ENCODE measurements at places on chromosomes 5 and 9.

- no peak for DNase-seq
These were observed 6.5 kb upstream of the PDZD2 start for GRCh38 chr5:31632460-31632859.

DNA sequence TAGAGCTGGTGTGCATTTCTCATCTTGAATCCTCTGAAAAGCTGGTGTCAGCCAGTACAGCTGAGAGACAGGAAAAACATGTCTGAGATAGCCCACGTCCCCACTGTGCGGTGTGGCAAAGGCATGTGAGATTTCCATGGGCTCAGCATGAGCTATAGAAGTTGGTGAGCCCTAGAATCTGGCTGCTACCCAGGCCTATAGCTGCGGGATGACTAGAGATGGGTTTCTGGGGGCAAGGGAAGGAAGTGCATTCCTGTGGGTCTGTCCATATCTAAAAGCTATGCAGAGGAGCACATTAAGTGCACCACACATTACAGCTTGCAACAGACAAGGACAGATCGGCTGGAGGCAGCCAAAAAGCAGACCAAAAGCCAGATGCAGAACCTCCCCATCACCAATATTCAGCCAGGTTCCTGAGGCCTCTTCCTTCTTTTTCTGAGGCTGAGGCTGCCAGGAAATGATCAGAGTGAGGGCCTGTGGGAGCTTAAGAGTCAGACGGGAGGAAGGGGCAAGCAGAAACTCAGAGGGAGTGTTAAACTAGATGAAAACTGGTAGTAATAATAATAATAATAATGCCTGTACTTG is 55.8 kb upstream of the RANBP3L start:
- no peak for DNase-seq

- no peak for DNase-seq
These were observed 218.1 kb downstream of the CETN3 start for GRCh38 chr5:90191352-90192045.

GRCh38 chr5:10376544-10376943 is 23.0 kb downstream of the MARCHF6 start:
- DNase-seq: no peak

DNA sequence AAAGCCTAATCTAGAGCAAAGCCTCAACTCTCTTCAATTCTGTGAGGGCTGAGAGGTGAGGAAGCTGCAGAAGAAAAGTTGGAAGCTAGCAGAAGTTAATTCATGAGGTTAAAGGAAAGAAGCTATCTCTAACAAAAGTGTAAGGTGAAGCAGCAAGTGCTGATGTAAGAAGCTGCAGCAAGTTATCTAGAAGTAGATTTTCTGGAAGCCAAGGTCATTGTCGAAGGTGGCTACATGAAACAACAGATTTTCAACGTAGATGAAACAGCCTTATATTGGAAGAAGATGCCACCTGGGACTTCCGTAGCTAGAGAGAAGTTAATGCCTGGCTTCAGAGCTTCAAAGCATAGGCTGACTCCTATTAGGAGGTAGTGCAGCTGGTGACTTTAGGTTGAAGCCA is 42.0 kb downstream of the SREK1 start:
- no peak for DNase-seq

DNA sequence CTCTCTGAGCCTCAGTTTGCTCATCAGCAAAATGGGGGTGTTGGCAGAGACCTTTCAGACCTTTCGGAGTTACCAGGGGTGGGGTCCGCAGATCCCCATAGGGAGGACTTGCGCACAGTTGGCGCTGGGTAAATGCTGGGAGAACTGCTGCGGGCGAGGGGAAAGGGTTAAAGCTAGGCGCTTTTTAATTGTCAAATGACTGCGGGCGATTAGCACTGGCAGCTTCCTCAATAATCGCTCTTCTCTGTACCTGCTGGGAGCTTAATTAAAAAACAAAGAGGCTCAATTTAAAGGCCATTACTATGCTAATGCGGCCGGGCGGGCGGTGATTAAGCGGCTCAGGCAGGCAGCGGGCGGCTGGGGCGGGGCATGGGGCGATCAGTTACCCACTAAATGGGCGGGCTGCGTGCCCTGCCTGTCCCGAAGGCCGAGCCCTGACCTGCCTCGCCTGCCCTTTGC is 63.0 kb downstream of the LMX1B start:
- DNase-seq: no peak

DNA sequence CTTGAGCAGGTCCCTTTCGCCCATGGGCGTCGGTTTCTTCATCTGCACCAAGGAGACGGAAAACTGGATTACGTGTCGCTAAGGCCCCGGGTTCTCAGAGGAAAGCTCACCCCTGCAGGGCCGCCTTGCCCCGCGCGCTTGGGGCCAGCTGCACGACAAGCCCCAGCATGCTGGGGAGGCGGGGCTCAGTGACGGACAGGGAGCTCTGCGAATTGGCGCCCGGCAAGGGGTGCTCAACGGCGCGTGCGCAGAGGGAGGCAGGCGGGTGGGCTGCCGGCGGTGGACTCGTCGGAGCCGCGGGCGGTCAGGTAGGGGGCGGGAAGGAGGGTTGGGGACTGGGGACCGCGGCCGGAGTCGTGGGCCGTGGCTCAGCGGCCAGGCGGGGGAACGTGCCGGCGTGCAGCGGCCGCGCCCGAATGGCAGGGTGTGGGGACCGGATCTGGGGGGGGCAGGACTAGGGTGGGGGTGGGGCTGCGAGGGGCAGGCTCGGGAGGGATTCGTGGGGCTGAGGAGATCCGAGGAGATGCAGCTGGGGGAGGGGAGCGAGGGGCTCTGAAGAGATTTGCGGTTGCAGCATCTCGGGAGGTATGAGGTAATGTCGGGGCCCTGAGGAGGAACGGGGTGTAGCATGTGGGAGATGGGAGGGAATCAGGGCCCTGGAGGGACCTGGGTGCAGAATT is at the start of gene TRIM32:
TRIM32 (plus strand) TSS at position 232 of the 680 bp plus-strand sequence. CDS start 10,438 bp downstream, outside the sequence.
- peak; percentile 83 for DNase-seq

- DNase-seq: no peak
These were observed 637 bp upstream of the SMC5 start for GRCh38 chr9:70257991-70258691.

DNA sequence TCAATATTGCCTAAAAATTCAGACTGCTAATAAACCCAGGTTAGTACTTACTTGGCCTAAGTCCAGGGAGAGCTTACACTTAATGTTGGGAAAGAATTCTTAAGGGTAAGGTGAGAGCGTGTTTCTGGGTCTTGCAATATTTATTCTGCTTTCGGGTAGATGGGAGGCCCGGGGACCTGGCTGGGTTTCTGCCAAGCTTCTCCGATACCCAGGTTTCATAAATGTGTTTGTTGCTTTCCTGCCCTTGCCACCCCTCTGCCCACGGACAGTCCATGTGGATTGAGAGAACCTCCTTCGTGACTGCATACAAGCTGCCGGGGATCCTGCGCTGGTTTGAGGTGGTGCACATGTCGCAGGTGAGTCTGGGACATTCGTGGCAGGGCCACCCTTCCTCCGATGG is 48.4 kb upstream of the FOXI1 start:
- DNase-seq: no peak

GRCh38 chr5:123949043-123949804 is 437.2 kb downstream of the CSNK1G3 start:
- no peak for DNase-seq

GRCh38 chr9:37540634-37541033 is 35.5 kb downstream of the FBXO10 start:
- no peak for DNase-seq

DNA sequence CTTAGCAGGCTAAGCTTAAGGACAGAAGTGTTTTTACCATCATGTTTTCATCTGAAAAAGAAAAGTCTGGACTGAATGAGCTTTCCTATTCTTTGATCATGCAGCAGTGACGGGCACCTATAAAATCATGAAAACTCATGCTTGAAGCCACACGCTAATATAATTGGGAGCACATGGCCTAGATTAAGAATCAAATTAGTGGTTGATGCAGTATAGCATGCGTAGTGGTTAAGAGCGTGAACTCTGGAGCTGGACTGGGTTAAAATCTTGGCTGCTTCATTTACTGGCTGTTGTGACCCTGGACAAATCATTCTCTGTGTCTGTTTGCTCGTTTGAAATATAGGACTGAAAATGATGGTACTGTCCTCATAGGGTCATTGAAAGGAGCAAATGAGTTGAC is 49.9 kb upstream of the IL13 start:
- no peak for DNase-seq

DNA sequence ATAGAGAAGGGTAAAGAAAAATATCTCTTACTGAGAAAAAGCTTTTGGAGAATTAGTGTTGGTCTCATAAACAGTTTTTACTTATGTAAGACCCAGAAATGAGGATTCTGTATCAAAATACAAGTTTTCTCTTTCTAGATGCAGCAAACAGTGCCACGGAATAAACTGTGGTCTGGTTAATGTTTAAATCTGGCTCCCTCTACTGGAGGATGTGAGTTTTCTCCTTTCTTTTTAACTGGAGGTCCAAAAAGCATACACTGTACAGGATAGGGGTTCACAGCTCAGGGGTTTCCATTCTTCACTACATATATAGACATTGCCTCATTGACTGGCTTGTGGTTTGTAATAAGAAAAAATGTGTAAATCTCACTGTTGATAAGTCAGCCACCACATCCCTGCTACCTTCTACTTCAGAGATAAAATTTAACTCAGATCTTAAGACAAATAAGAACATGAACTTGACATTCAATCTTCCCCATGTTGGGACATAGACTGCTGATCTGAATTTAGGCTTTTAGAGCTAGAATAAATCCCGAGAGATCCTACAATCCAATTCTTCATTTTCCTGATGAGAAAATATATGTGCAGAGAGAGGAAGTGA is 98.9 kb downstream of the CFAP95 start:
- DNase-seq: no peak

DNA sequence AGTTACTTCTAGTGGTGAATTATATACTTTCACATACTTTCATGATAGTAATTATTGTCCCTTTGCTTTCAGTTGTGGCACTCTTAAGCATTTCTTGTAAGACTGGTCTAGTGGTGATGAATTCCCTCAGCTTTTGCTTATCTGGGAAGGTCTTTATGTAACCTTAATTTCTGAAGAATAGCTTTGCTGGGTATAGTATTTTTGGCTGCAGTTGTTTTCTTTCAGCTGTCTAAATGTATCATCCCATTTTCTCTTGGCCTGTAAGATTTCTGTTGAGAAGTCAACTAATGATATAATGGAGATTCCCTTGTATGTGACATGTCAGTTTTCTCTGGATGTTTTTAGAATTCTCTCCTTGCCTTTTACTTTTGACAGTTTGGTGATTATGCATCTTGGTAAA is 41.0 kb downstream of the TMEM38B start:
- no peak for DNase-seq

DNA sequence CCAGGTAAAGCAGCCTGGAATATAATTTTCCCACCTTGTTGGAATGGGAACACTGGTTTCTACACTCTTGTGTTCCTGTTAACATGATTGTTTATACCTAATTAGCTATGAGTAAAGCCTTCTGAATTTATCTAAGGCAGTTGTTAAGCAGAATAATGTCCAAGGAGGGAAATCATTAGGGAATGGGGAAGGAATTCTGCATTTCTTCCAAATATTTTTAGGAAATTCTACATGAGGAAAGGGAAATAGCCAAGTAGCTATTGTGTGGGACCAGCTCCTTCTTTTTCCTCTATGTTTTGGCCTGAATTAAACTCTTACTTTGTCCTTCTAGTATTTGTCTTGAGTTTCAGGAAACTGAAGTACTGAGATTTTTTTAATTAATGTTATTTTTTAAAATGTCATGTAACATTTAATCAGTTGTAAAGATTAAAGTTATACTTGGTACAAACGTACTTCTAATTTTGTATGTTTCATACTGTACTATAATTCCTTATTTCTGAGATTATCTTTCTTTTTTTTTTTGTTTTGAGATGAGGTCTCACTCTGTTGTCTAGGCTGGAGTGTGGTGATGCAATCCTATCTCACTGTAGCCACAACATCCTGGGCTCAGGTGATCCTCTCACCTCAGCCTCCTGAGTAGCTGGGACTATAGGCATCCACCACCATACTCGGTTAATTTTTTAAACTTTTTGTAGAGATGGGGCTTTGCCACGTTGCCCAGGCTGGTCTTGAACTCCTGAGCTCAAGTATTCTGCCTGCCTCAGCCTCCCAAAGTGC is 28.5 kb downstream of the ANKDD1B start:
- no peak for DNase-seq

- no peak for DNase-seq
These were observed 26.6 kb upstream of the OBP2B start for GRCh38 chr9:133235549-133236222.

DNA sequence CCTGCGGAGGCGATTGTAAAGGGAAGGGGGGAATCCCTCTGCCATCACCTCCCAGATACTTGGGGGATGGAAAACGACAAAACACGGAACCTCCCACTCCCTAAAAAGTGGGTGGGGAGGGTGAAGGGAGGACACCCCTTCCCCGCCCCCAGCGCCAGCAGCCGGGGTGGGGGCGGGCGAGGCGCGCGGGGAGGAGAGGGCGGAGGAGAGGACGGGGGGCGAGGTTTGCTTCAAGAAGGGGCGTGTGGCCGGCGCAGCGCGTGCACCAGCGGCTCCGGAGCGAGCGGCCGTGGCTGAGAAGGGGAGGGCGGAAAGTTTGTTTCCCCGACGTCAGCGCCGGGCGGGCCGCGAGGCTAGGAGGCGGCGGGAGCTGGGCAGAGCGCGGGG is at the start of gene PRRX2:
PRRX2 (plus strand) TSS at position 259 of the 387 bp plus-strand sequence. CDS start 221 bp downstream, outside the sequence.
- DNase-seq: peak; percentile 2

DNA sequence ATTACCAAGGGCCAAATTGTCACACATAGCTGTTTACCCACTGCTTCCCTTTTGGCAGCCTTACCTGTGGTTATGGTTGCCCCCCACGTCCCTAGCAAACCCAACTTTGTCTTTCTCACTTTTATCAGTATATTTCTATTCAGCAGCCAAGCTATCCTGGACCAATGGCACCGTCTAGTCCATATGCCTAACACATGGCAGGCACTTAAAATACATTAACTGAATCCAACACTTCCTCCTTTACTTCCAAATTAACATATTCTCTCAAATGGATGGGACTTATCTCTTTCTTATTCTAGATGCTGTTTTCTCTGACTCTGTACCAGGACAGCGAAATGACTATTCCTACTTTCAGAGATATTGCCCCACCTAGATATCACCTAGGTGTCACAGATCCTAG is 50.9 kb upstream of the SLC44A1 start:
- DNase-seq: no peak

DNA sequence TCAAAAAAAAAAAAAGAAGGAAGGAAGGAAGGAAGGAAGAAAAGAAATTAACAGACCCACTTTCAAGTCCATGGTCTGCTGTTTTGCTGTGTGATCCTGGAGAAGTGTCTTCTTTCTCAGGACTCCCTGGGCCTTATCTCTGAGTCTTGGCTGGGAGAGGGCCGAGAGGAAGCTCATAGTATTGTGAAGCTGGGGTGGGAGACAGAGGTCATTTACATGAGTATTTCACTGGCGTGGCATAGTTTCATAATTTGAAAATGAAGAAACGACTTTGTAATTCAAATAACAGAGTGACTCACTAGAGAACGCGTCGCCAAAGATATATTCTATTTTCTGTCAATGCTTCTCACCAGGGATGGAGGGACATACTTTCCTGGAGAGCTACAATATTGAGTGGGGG is 2.4 kb upstream of the C9orf50 start:
- DNase-seq: no peak

- DNase-seq: peak; percentile 14
These were observed 1.0 kb upstream of the TPM2 start for GRCh38 chr9:35690614-35691333.
